ENCODE measurements at places on chromosomes 5 and 9. TPM values are rescaled to one million over a fixed set of nuclear protein-coding genes. Genes with fewer than 3 reads are reported as not detected.

DNA sequence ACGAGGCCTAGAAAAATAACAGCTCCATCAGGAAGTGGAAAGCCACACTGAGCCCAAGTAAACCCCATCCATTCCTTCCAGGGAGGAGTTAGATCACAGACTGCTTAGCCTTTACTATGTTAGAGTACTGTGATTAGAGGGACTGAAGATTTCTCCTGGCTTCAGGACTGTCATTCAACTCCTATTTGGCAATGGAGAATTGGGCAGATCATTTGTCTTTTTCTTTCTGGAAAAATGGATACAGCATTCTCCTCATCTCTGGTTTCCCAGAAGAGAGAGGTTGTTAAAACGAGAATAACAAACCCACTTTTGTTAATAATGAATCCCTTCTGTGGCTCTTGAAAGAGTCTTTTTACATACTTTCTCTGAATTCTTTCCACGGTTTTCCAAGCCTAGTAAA is 150.4 kb downstream of the GABRB2 start:
- DNase-seq: no peak

DNA sequence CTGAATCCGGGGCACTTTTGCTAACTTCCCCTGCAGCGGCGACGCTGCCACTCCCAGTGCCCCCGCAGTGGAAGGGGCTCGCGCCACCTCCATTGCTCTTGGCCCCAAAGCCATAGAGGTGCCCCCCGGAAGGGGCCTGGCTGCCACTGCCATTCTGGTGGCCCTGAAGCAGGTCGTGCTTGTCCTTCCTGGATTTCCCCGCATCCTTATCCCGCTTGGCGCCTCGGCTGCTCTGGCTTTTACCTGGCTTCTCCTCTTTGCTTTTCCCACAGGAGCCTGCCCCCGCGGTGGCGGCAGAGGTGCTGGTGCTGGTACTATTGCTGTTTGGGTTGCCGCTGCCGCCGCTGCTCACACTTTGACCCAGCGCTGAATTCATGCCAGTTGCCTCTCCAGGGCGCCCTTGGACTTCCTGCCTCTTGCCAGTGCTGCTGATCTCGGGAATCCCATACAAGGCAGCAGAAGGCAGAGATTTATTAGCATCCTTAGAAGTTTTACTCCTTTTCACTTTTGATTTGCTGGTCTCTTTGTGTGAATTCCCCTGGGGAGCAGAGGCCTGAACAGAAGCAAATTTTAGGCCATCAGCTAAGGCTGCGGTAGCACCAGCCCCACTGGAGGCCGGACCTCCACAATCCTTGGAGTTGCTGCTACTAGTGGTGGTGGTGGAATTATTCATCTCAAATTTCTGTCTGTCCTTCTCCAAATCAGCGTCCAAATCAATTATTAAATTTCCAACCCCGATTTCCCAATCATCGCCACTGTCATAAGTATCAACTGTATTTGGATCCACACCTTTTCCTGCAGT is 2.1 kb downstream of the ZNF608 start:
- peak; percentile 67 for DNase-seq

GRCh38 chr5:67674159-67674655 is 477.6 kb upstream of the CD180 start:
- no peak for DNase-seq

GRCh38 chr9:75170898-75171360 is 82.6 kb downstream of the OSTF1 start:
- DNase-seq: peak; percentile 49

- DNase-seq: peak; percentile 46
Measured at GRCh38 chr5:113293975-113294310, 140.8 kb downstream of the TSSK1B start.

- no peak for DNase-seq
Measured at GRCh38 chr5:179183481-179183880, 123.3 kb downstream of the ZNF354C start.

GRCh38 chr5:72268753-72269410 is 51.2 kb downstream of the MRPS27 start:
- peak; percentile 64 for DNase-seq

DNA sequence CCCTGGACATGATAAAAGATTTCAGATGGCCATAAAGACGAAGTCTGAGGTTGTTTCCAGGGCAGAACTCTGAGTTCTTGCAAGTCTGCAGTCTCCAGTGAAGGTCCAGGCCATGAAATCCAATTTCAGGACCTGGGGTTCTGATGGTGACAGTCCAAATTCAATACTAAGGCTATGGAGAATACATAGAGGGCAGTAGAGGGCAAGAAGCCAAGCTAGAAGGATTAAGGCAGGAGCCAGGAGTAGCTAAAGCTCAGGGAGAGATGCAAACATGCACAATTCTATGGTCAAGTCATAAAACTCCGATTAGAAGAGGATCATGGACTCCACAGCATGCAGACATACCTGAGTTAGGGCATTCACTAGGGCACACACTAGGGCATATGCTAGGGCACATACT is 11.4 kb downstream of the SLIT3 start:
- no peak for DNase-seq

- DNase-seq: peak; percentile 34
Measured at GRCh38 chr5:14266171-14266570, 123.0 kb downstream of the TRIO start.

GRCh38 chr9:95517559-95518425 is 1.0 kb upstream of the PTCH1 start:
- DNase-seq: no peak

DNA sequence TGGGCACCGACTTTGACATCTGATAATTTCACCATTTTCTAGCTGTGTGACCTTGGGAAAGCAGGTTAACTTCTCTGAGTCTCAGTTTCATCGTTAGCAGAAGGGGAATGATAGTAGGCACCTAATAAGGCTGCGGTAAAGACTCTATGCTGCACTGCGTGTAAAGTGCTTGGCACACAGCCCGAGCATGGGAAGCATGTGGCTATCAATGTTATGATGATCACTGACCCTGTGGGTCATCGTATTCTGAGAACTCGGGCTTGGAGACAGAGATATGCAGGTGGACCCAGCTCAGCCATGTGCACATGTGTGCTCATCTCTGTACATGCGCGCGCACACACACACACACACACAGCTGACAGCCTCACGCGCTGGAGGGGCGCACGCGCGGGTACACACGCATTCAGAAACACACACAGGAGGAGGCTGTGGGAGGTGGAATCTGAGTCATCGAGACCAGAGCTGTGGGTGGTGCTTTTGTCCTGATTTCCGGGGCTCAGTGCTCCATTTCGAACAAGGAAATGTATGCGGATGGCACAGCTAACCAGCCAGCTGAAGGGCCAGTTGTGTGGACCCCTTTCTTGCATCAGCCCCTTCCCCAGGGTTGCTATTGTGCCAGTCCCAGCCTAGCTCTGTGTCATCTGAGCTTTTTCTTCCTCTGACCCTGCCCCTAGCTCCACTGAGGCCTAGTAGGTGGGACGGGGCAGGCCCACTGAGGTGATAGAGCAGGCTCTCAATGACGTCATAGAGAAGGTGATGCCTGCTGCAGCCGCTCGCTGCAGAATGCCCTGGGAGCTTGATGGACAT is 11.1 kb upstream of the ARAP3 start:
- peak; percentile 84 for DNase-seq

GRCh38 chr9:107927276-107927675 is 437.7 kb upstream of the KLF4 start:
- DNase-seq: no peak

- DNase-seq: peak; percentile 76
Measured at GRCh38 chr5:41871852-41872251, 1.6 kb upstream of the OXCT1 start.

DNA sequence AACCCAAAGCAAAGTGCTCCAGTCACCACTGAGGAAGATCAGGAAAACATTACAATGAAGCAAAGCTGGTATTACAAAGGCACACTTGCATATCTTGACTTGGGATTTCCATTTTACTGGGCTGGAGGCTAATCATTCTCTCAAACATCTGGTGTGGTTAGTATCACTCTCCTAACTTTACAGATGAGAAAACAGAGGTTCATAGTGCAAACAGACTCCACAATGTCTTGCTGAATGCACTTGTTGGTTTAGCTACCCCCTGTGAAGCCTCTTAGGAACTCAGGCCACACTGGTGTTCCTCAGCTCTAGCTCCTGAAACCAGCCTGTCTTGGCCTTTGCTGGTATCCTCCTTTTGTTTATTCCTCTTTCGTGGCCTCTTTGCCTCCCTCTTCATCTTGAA is 29.5 kb upstream of the SMAD5 start:
- DNase-seq: no peak

Gene MEIKIN
- not detected for total RNA-seq

Gene LPAR1
- total RNA-seq: 13.5 TPM

Gene DIAPH1
- total RNA-seq: 40.7 TPM
